ENCODE measurements at places on chromosomes 5 and 9.

GRCh38 chr9:130010151-130010988 is 32.6 kb downstream of the FNBP1 start:
- DNase-seq: no peak

GRCh38 chr9:127814619-127815511 is 12.2 kb downstream of the FPGS start:
- DNase-seq: no peak

- DNase-seq: no peak
Measured at GRCh38 chr9:37248651-37249163, 128.3 kb downstream of the ZCCHC7 start.

GRCh38 chr5:55856516-55857246 is 5.5 kb downstream of the IL31RA start:
- DNase-seq: no peak

DNA sequence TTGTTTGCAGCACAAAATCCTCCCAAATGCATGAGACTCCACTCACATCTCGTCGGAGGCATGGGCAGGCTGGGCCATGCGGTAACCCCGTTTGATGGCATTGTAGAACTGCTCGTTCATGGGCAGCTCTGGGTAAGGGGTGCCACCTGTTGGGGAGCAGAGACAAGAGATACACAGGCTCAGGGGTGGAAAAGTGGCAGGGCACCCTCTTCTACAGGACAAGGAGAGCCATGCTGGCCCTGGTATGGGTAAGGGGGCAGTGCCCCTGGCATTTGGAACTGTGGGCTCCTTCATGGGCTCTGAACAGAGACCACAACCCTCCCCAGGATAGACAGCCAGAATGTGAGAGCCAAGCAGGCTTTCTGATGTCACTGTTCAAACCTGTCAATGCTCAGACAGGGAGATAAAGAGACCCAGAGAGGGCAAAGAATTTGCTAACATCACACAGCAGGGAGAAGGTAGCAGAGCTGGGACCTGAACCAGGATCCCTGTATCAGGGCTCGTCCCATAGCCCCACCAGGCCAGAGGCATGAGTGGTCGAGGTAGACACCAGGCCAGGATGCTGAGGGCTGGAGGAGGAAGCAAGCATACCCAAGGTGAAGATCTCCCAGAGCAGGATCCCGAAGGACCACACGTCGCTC is 33.2 kb upstream of the CSF1R start:
- DNase-seq: no peak

DNA sequence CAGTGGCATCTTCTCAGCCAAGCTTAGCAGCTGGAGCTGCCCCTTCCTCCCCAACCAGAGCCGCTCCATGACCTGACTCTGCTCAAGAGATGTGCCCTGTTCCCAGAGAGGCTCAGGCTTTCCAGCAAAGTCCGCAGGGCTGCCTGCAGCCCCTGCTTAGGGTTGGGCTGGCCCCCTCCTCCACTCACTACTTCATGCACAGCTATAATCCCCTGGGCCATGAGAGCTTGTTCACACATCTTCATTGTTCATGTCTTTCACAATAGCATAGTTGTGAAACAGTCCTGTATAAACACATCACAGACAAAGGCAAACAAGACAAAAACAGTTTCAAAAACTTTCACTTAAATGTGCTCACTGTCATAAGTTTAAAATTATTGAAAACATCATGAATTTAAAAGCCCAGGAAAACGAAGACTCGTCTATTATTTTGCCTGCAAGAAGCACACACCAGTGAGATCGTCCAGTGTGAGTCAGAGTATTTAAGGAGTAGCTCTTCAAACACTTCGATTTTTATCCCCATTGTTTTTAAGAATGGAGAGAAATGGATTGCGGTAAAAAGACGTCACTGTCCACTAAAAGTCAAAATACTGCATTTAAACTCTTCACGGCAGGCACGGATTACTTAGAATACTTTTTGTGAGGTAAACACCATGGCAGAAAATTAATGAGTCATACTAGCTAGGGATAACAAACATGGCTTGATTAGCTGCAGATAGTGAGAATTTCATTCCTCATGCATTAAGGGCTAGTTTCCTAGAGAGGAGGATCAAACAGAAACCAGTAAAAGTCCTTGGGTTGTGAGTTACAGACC is 40.7 kb upstream of the S1PR3 start:
- DNase-seq: no peak

- no peak for DNase-seq
Measured at GRCh38 chr9:95409650-95410426, 92.3 kb upstream of the FANCC start.

- no peak for DNase-seq
Measured at GRCh38 chr5:102241809-102242421, 54.2 kb downstream of the SLCO4C1 start.

GRCh38 chr9:107874591-107875369 is 385.2 kb upstream of the KLF4 start:
- no peak for DNase-seq

- DNase-seq: no peak
Measured at GRCh38 chr5:137705106-137705505, 30.8 kb downstream of the KLHL3 start.

GRCh38 chr5:156918311-156918845 is 44.6 kb downstream of the TIMD4 start:
- no peak for DNase-seq

DNA sequence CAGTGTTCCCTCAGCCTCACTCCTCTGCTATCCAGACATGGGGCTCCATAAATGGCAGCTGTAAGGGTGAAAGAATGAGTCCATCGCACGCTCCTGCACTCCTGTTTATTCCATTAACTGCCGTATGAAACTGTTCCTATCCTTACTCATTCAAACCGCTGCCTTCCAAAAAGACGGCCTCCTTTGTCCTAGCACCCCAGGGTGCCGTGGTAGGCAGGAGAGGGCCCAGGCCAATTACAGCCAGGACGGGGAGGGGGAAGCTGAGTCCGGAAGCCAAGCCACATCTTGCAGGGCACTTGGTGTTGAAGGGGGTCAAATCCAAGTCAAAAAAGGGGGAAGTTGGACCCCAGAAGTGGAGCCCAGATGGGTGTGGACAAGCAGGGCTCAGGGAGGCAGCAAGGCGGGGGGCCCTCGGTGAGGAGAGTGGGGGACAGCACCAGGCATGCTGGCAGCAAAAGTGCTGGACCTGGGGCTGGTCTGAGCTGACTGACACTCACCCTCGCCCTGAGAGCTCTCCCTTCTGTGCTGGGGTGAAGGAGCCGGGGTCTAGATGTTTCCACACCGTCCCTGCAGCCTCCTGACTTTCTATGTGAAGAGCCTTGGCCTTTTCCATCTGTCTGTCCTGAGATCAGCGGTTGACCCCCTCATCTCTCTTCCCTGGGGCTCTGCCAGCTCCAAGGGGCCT is 63.3 kb downstream of the COL23A1 start:
- no peak for DNase-seq

GRCh38 chr5:60945813-60946187 is 795 bp downstream of the NDUFAF2 start:
- no peak for DNase-seq

DNA sequence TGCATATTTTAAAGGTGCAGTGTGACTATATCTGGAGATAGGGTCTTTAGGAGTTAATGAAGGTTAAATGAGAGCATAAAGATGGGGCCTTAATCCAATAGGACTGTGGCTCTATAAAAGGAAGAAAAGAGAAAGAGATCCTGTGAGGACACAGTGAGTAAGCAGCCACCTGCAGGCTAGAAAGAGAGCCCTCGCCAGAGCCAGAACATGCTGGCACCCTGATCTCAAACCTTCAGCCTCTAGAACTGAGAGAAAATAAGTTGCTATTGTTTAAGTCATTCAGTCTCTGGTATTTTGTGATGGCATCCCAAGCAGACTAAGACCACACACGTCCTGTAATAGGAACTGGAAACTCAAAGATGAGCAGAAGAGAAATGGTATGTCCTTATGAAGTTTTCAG is 41.0 kb downstream of the RNF180 start:
- DNase-seq: no peak

GRCh38 chr5:173729079-173729765 is 112.8 kb upstream of the BOD1 start:
- no peak for DNase-seq

GRCh38 chr5:153459051-153459743 is 31.3 kb upstream of the GRIA1 start:
- no peak for DNase-seq

GRCh38 chr5:68548959-68549676 is 333.6 kb downstream of the PIK3R1 start:
- DNase-seq: no peak

GRCh38 chr5:125890511-125890931 is 532.7 kb upstream of the GRAMD2B start:
- no peak for DNase-seq

- no peak for DNase-seq
Measured at GRCh38 chr9:76738402-76738801, 25.8 kb upstream of the PCA3 start.

DNA sequence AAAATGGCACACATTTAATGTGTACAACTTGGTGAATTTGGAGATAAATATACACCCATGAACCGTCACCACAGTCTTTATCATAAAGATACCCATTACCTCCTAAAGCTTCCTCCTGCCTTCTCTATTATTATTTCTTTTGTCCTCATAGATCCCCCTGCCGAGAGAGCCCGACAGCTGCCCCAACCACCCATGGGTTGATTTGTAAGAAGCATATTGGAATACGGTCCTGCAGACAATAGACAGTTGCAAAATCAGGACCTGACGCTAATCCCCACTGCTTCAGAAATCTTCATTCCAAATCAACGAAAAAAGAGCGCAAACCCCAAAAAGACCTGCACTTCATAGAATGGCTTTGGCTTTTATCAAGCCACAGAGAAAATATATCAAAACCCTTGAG is 697.5 kb downstream of the SEMA5A start:
- DNase-seq: no peak

DNA sequence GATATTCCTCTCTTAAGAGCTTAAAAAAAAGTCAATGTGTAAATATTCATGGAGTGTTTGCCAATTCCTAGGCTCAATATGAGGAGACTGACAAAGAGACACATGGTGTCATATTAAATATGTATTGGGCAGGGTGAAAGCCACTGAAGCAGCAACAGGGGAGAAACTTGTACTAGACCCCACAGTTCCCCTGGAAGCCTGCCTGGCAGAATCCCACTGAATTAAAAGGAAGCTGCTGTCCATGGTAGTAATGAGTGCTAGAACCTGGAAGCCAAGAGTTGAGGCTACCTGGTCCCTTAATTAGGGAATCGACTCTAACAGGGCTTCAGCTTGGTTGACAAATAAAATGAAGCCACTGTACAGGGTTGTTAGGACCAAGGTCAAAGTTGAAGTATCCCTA is 129.4 kb upstream of the GPR151 start:
- no peak for DNase-seq

DNA sequence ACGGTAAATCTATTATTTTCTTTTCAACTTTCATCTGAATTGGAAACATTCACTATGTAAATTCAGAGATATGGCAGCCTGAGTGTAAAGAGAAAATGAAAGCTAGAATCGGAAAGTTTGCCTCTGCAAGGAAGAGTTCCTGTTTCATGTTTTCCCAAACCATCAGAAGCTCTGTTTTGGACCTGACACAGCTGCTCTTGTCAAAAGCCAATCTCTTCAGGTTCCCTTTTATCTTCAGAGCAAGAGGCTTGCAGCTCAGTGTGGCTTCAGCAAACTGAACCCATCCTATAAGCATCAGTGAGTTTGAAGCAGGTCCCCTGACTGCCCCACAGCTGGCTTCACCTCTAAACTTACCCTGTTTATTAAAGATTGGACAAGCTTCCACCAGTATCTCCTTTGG is 1099.7 kb downstream of the DTWD2 start:
- DNase-seq: no peak

- no peak for DNase-seq
Measured at GRCh38 chr9:86912210-86912609, 35.1 kb downstream of the GAS1 start.
